ENCODE measurements at places on chromosomes 7 and 10. TPM values are rescaled to one million over a fixed set of nuclear protein-coding genes. Genes with fewer than 3 reads are reported as not detected.

Gene CLRN3
- not detected for total RNA-seq

Gene UTF1
- not detected for total RNA-seq

Gene FBXO24
- 0.88 TPM for total RNA-seq

Gene HOXA11
- not detected for total RNA-seq

Gene LIPK
- not detected for total RNA-seq

Gene UCN3
- not detected for total RNA-seq

Gene RALA
- total RNA-seq: 29.7 TPM

Gene ZNF804B
- total RNA-seq: 18.3 TPM

Gene GIMAP6
- 67.3 TPM for total RNA-seq

Gene BLNK
- 35.5 TPM for total RNA-seq

Gene HOXA6
- total RNA-seq: not detected

Gene GPR22
- total RNA-seq: not detected

Gene LBX1
- not detected for total RNA-seq

Gene SPDYE1
- not detected for total RNA-seq

Gene HYAL4
- 0.89 TPM for total RNA-seq

Gene FRAT1
- 7.2 TPM for total RNA-seq

Gene PRKG1
- 46.8 TPM for total RNA-seq

Gene CDC14C
- not detected for total RNA-seq

Gene TNKS2
- 63.6 TPM for total RNA-seq

Gene MMP21
- 0.67 TPM for total RNA-seq

Gene GNG11
- 41.9 TPM for total RNA-seq

Gene GFRA1
- total RNA-seq: 18.0 TPM

All from thyroid gland (tissue), 4 donors.